SK-MEL-5 (cell line): ENCODE measurements at places on chromosomes 7 and 10. TPM values are rescaled to one million over a fixed set of nuclear protein-coding genes. Genes with fewer than 3 reads are reported as not detected.

GRCh38 chr7:157300369-157300825 is 36.4 kb upstream of the DNAJB6 start:
- DNase-seq: no peak

DNA sequence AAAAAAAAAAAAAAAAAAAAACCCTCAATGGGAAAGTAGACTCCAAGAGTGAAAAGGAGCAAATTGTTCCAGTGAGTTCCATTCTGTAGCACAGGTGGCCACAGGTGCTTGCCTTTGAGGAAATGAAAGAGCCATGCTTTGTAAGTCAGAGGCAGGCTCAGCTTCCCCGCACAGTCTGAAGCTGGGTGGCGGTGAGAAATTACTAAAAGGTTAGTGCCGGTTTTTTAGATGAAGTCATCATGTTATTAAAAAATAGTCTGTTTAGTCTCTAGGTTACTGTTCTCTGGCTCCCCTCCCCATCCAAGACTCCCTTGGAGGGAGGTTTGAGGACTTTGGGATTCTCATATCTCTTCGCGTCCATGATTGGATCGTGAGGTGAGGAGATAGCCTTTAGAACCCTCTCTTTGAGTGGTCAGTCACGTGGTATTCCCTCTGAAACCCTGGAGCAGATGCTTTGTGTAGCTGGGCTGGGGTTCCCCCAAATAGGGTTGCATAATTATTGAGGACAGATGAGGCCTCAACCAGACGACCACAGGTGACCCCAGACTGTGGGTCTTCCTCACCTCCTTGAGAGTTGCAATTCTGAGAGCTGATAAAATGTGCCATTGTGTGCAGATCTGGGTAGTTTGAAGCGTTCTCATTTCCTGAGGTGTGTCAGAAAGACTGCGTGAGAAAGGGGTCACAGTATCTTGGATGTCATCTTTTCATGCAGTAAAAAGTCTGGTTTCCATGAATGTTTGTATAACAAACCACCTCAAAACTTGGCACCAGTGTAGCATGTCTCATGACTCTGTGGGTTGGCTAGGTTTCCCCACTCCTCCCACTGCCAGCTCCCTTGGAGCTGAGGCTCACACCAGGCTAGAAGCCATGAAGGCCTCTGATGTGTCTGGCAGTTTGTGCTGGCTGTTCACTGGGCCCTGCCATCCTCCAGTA is 27.1 kb downstream of the OGDH start:
- peak; percentile 42 for DNase-seq

GRCh38 chr10:116990276-116990800 is 14.6 kb downstream of the SHTN1 start:
- peak; percentile 62 for DNase-seq

DNA sequence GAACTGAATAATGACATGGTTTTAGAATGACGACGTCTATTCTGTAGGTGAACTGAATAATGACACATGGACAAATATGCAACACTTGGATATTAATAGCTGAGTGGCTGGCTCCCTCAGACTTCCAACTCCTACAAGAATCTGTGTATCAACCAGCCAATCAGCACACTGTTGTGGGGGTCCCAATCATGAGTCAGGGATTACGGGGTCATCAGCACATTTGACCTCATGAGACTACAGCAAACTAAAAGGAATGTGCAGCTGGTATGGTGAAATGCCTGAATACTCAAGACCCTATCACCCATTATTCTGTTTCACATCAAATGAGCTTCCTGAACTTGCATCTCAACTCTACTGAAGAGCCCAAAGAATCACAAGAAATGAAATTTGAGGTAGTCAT is 192.5 kb downstream of the ANK3 start:
- no peak for DNase-seq

- no peak for DNase-seq
Observed at GRCh38 chr10:132054564-132054963, 11.2 kb upstream of the JAKMIP3 start.

GRCh38 chr7:2359610-2360009 is 5.0 kb downstream of the EIF3B start:
- no peak for DNase-seq

DNA sequence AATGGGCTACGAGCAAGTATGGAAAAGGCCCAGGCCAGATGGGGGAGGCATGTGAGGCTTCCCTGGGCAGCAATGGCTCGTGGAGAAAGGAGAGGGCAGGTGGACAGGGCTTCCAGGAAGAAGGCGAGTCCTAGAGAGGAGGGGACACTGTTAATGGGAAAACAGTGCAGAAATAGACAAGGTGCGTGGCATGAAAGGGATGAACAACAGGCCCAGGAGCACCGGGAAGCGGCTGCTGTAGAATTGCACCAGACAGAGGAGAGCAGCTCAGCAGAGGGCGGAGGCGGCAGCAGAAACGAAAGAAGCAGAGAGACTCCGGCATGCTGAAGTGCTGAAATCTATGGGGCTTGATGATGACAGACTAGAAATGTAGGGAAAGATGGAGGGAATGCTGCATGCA is 102.1 kb downstream of the PIP4K2A start:
- DNase-seq: no peak

GRCh38 chr7:80139236-80139635 is 4.6 kb downstream of the GNAI1 start:
- DNase-seq: no peak

- peak; percentile 61 for DNase-seq
Observed at GRCh38 chr7:82481499-82482097, 38.0 kb upstream of the CACNA2D1 start.

DNA sequence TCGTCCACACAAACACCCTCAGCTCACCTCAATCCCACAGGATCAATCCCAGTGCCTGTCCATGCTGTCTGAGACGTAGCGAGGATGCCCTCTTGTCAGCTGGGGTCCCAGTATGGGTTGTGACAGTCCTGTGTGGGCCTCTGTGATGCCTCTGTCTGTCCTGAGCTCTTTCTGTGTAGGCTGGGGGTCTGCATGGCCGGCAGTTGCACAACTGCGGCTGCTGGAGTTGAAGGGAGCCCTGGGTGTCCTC is 12.4 kb downstream of the ANTXRL start:
- DNase-seq: no peak

GRCh38 chr7:36736899-36737211 is 12.6 kb upstream of the AOAH start:
- DNase-seq: no peak

GRCh38 chr7:124263232-124263827 is 230.5 kb upstream of the TMEM229A start:
- peak; percentile 49 for DNase-seq

DNA sequence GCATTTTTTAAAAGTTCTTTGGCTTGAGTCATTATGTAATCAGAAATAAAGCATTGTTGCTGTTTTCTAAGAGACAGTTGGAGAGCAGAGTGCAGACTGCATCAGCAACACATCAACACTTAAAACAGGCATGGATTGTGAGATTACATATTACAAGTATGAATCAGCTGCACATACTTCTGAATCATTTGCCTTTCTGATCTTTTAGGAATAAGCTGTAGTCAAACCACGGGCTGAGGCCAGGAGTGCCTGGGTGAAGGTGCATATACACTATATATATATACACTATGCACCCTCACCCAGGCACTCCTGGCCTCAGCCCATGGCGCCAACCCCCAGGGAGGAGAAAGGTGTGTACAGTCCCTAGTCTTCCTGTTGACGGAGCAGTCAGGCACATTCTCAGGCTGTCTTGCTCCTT is 52.4 kb upstream of the DLX6 start:
- DNase-seq: no peak

DNA sequence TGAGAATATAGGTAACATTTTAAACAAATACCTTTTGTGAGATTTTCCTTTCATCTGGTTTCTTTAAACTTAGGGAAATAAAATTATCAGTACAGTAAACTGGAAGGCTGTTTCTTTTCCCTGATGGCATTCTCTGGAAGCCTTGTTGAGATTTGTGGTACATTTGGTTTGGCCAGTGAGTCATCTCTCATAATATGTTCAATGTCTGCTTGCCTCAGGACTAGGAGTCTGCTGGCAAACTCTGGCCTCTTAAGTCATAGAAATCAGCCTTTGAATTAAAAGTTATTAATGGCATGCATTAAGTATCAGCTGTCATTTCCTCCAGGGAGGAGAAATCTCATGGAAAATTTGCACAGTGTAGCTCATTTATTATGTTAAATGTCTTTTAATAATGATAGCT is 316.6 kb upstream of the KIAA1217 start:
- peak; percentile 1 for DNase-seq

DNA sequence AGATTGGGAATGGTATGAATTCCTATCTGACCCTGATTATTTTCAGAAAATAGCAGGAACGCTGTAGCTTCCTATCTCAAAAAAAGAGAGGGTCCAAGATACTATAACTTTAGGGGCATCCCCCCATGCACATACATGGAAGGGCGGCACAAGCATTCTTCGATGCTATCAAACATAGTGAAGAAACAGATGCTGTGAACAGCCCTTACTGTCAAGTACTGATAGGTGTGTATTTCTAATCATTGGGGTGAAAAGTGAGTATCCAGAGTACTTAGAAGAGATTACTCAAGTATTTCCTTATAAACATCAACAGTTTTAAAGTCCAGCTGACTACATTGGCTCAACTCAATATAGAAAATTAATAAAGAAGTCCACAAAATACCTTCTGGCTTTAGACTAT is 17.0 kb upstream of the NUP42 start:
- no peak for DNase-seq

- DNase-seq: no peak
Observed at GRCh38 chr10:124222318-124222987, 129.1 kb upstream of the CHST15 start.

DNA sequence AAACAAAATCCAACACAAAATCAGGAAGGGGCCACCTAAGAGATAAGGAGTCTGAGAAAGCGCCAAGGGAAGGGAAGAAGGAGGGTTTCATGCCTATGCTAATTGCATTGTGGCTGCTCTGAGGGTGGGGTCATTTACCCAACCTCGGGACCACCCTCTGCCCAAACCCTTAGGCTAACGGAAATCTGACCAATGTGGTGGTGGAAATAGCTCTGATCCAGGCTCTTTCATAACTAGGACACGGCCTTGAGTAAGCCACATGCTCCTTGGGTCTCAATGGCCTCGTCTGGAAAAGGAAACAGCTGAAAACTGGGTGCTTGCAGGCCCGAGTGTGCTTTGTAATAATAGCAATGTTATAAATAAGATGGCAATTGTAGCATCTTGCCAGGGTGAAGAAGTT is 14.9 kb upstream of the SRGN start:
- no peak for DNase-seq

The ANKRD61 gene
- 0.50 and 0.51 TPM in 2 replicates for total RNA-seq

The ZDHHC4 gene
- 92.4 and 94.5 TPM in 2 replicates for total RNA-seq

The WDR11 gene
- total RNA-seq: 64.1 and 67.5 TPM in 2 replicates

The EBF3 gene
- total RNA-seq: 23.6 TPM in 2 replicates

The URGCP gene
- total RNA-seq: 39.3 and 44.3 TPM in 2 replicates
